ENCODE measurements at places on chromosomes 2 and 18.

DNA sequence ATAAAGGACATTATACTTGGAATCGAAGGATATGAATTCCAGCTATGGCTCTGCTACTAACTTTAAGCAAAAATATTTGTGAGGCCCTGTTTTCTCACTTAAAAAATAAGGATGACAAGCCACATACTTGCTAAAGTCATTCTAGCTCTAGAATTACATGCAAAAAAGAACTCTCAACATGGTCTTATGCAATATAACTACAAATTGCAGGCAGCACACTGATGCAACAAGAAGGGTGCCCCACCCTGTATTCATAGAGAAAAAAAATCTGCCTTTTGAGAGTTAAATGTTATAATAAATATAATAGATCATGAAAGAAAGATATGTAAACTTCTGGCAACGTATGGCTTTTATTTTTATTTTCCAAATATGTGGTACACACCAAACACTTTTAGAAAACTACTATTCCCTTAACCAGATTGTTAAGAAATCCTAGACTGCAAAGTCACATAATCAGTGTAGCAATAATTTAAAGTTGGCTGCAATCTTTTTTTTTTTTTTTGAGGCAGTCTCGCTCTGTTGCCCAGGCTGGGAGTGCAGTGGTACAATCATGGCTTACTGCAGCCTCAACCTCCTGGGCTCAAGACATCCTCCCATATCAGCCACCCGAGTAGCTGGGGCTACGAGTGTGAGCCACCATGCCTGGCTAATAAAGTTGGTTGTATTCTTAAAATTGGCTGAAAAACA, 40.2 kb upstream of the WDSUB1 start:
- DNase-seq, result no peak

GRCh38 chr2:123953846-123954245, 71.2 kb upstream of the CNTNAP5 start:
- no peak for DNase-seq

- peak; percentile 7 for DNase-seq
These were observed 56.0 kb upstream of the PTH2R start for GRCh38 chr2:208350610-208351009.

DNA sequence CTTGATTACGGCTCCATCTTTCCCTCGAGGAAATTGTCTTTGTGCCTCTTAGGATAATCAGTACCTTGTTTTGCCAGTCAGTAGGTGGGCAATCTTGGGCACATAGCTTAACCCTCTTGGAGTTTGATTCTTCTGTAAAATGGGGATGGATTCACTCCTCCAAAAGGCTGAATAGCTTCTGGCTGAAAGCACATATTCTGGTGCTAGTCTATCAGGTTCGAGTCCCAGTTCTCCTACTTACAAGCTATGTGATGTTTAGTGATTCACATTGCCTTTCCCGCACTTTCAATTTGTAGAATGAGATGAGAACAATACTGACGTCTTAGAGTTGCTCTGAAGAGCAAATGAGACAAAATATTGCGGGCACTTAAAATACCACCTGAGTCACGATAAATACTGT, 43.9 kb downstream of the ATIC start:
- no peak for DNase-seq

DNA sequence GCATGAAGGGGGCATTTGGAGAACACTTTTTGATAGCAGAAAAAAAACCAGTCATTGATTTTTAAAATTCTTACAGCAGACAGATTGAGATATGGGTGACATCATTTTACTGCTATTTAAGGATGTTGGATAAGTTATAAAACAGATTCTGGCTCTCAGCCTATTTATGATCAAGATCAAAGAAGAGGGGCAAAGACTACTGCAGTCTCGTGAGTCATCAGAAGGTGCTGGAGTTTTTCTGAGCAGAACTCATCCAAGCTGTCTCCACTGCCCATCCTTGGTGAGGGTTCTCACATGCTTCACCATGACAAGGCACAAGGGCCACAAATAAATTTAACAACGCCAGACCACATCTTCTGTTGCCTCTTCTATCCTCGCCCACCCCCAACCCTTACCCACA, 58.8 kb downstream of the ST6GAL2 start:
- DNase-seq, result no peak

DNA sequence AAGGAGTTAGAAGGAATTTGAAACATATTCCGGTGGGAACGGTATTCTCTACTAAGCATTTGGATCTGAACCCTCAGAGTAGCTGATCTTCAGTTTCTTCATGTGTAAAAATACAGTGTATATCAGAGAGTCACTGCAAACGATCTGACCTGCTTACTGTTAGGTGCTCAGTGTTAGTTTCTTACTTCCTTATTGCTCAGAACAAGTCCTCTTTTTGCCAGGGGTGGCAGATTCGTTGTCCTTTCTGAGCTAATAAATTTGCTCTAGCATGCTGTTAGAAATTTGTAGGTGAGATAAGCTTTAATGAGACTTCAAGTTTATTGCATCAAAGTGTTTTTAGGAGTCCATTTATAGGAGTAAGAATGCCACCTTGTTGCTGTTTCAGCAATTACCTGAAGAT, 15.8 kb downstream of the PLEKHA3 start:
- DNase-seq, result no peak

DNA sequence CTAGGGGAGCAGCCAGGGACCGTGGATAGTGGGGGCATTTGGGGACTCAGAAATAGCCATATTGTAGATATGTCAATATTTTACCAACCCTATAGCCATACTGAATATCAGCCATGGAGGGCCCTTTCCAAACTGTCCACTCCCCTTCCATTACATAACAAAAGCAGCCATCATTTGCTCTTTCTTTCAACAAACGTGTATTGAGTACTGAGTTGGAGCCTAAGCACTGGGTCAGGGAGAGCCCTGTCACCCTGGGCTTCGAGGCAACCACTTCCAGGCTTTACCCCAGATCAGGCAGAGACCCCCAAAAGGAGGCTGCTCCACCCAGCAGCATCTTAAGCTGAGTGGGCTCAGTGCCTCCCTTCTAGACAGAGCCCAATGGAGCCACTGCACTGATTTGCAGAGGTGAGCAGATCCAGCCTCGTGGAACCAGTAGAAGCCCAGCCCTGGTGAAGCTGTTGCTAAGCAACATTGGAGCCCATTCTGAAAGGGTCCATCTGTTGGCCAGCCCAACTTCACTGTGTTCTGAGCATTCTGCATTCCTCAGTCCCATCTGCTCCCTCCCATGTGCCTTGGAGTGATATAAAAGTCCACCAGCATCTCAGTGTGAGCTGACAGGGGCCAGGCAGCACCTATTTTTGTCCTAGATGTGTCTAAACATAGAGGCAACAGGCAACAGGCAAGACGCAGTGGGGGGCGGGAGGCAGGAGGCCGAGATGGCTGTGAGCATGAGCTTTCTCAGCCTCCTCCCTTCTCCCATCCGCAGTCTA, 112.1 kb downstream of the PLB1 start:
- peak; percentile 60 for DNase-seq

All from Ammon's horn (tissue), 1 donor.